A549 treated with CORT108297 at 1 μM for 4 hours (cell line): ENCODE measurements at places on chromosomes 6 and 20. TPM values are rescaled to one million over a fixed set of nuclear protein-coding genes. Genes with fewer than 3 reads are reported as not detected.

Gene FNDC11
- total RNA-seq, result 0.13 to 0.38 TPM (median 0.17 TPM) in 5 replicates

Gene CDYL
- 25.6 to 30.5 TPM (median 27.2 TPM) in 5 replicates for total RNA-seq

Gene TRMT11
- 10.6 to 15.2 TPM (median 12.9 TPM) in 5 replicates for total RNA-seq

Gene ZC2HC1B
- not detected in 5 replicates for total RNA-seq

Gene SLC35F1
- not detected in 5 replicates for total RNA-seq

Gene PTCRA
- total RNA-seq, result not detected in 5 replicates

Gene ECT2L
- total RNA-seq, result not detected in 5 replicates

Gene CYP39A1
- total RNA-seq, result 0.03 to 0.09 TPM (median 0.05 TPM) in 4 of 5 replicates, not detected in the other

Gene YIPF3
- total RNA-seq, result 68.9 to 77.0 TPM (median 70.5 TPM) in 5 replicates

Gene ID4
- total RNA-seq, result 1.1 to 1.6 TPM (median 1.3 TPM) in 5 replicates

Gene GPSM3
- 0.31 to 0.43 TPM (median 0.38 TPM) in 5 replicates for total RNA-seq

Gene KIF16B
- total RNA-seq, result 12.1 to 14.6 TPM (median 13.9 TPM) in 5 replicates

Gene FAM217A
- not detected in 5 replicates for total RNA-seq

Gene EYS
- total RNA-seq, result 0.01 to 0.19 TPM (median 0.13 TPM) in 4 of 5 replicates, not detected in the other

Gene PI16
- total RNA-seq, result 0.06 TPM in 1 of 5 replicates, not detected in the others

Gene CCM2L
- total RNA-seq, result 0.33 to 0.68 TPM (median 0.55 TPM) in 5 replicates

Gene TULP1
- not detected in 5 replicates for total RNA-seq

Gene GGTLC1
- total RNA-seq, result not detected in 5 replicates

Gene AAR2
- 39.2 to 44.3 TPM (median 42.2 TPM) in 5 replicates for total RNA-seq

Gene SLC22A7
- total RNA-seq, result not detected in 5 replicates

Gene LRRC1
- total RNA-seq, result 5.1 to 6.2 TPM (median 6.0 TPM) in 5 replicates

Gene MEP1A
- total RNA-seq, result not detected in 5 replicates

Gene DPPA5
- not detected in 5 replicates for total RNA-seq

Gene SLC35D3
- total RNA-seq, result 0.05 to 0.13 TPM (median 0.08 TPM) in 5 replicates

Gene NRSN1
- total RNA-seq, result not detected in 5 replicates

Gene TRIM15
- total RNA-seq, result 0.08 to 0.09 TPM in 2 of 5 replicates, not detected in the others

Gene PROKR2
- total RNA-seq, result not detected in 5 replicates

Gene PLCB1
- total RNA-seq, result 0.23 to 0.85 TPM (median 0.70 TPM) in 5 replicates

Gene SNAP91
- total RNA-seq, result 0.17 to 0.25 TPM (median 0.21 TPM) in 5 replicates

Gene SEL1L2
- not detected in 5 replicates for total RNA-seq

Gene SLA2
- total RNA-seq, result not detected in 5 replicates

Gene RAB44
- 0.03 to 0.08 TPM (median 0.05 TPM) in 4 of 5 replicates, not detected in the other for total RNA-seq

Gene NMBR
- total RNA-seq, result not detected in 5 replicates

Gene LY6G6C
- total RNA-seq, result 0.09 to 0.12 TPM (median 0.10 TPM) in 3 of 5 replicates, not detected in the others

Gene OPN5
- total RNA-seq, result not detected in 5 replicates

Gene PLA2G7
- 0.06 TPM in 1 of 5 replicates, not detected in the others for total RNA-seq

Gene BEND6
- total RNA-seq, result 0.85 to 1.4 TPM (median 0.98 TPM) in 5 replicates

Gene SCGN
- 0.14 to 0.34 TPM (median 0.21 TPM) in 5 replicates for total RNA-seq

Gene TSBP1
- not detected in 5 replicates for total RNA-seq

Gene AIF1
- total RNA-seq, result not detected in 5 replicates

Gene EDN3
- 0.52 to 0.96 TPM (median 0.72 TPM) in 5 replicates for total RNA-seq

Gene IL17F
- total RNA-seq, result not detected in 5 replicates

Gene FOXA2
- 11.8 to 19.7 TPM (median 17.7 TPM) in 5 replicates for total RNA-seq

Gene DDX27
- total RNA-seq, result 60.5 to 65.8 TPM (median 61.5 TPM) in 5 replicates

Gene DST
- 57.9 to 67.5 TPM (median 60.8 TPM) in 5 replicates for total RNA-seq

Gene TAGAP
- not detected in 5 replicates for total RNA-seq

Gene PACSIN1
- 0.01 to 0.08 TPM (median 0.06 TPM) in 5 replicates for total RNA-seq

Gene CALHM5
- 0.04 to 0.10 TPM (median 0.06 TPM) in 5 replicates for total RNA-seq

Gene FGD2
- total RNA-seq, result not detected in 5 replicates

Gene MAP3K7
- total RNA-seq, result 10.0 to 12.8 TPM (median 12.2 TPM) in 5 replicates

Gene GSTA2
- 0.07 TPM in 1 of 5 replicates, not detected in the others for total RNA-seq

Gene OR2B6
- total RNA-seq, result 0.08 to 0.32 TPM (median 0.15 TPM) in 3 of 5 replicates, not detected in the others

Gene CRIP3
- 0.44 to 1.1 TPM (median 0.52 TPM) in 5 replicates for total RNA-seq

Gene SPTLC3
- total RNA-seq, result 0.02 to 0.12 TPM (median 0.10 TPM) in 5 replicates
